ENCODE measurements at places on chromosomes 1 and 21. TPM values are rescaled to one million over a fixed set of nuclear protein-coding genes. Genes with fewer than 3 reads are reported as not detected.

The ELAVL4 gene
- total RNA-seq: not detected

The PDZK1 gene
- 0.50 TPM for total RNA-seq

The CTSK gene
- 199 TPM for total RNA-seq

The TMEM240 gene
- 7.2 TPM for total RNA-seq

The MPL gene
- not detected for total RNA-seq

The NENF gene
- total RNA-seq: 40.9 TPM

The SPATA21 gene
- total RNA-seq: not detected

The WNT9A gene
- total RNA-seq: 0.77 TPM

The THEMIS2 gene
- 7.3 TPM for total RNA-seq

The SLC9C2 gene
- not detected for total RNA-seq

The PLA2G2F gene
- total RNA-seq: not detected

The HSD3B2 gene
- total RNA-seq: not detected

The WDR64 gene
- total RNA-seq: not detected

The TSNAX gene
- 34.1 TPM for total RNA-seq

The PTPN22 gene
- total RNA-seq: 0.75 TPM

The PCBP3 gene
- total RNA-seq: 4.2 TPM

The CAMK1G gene
- 8.4 TPM for total RNA-seq

The OR2L8 gene
- total RNA-seq: 0.25 TPM

The ARMH1 gene
- total RNA-seq: 0.11 TPM

The MYOG gene
- not detected for total RNA-seq

The TSACC gene
- total RNA-seq: not detected

The S100A14 gene
- total RNA-seq: not detected

The PRAMEF26 gene
- total RNA-seq: not detected

The CFHR4 gene
- not detected for total RNA-seq

The KCNK1 gene
- 32.8 TPM for total RNA-seq

The UCK2 gene
- 125 TPM for total RNA-seq

The OXCT2 gene
- total RNA-seq: 4.5 TPM

The ZNF697 gene
- 19.9 TPM for total RNA-seq

The PSEN2 gene
- 26.0 TPM for total RNA-seq

The HTR1D gene
- not detected for total RNA-seq

The KRTAP11-1 gene
- not detected for total RNA-seq

The SLC37A1 gene
- total RNA-seq: 1.9 TPM

The ALX3 gene
- not detected for total RNA-seq

The GJA4 gene
- not detected for total RNA-seq

The FAM151A gene
- not detected for total RNA-seq

The C8B gene
- not detected for total RNA-seq

The SPATA46 gene
- not detected for total RNA-seq

The RGL1 gene
- total RNA-seq: 18.0 TPM

The SAMD11 gene
- total RNA-seq: 6.4 TPM

The OR2T33 gene
- not detected for total RNA-seq

The SHISAL2A gene
- not detected for total RNA-seq

The CACNA1S gene
- not detected for total RNA-seq

The TSPAN2 gene
- 1.7 TPM for total RNA-seq

The KCNQ4 gene
- not detected for total RNA-seq

The C1orf56 gene
- 1.4 TPM for total RNA-seq

The VWA5B1 gene
- total RNA-seq: not detected
